Breast epithelium (tissue), 4 donors: ENCODE measurements at places on chromosomes 4 and X. TPM values are rescaled to one million over a fixed set of nuclear protein-coding genes. Genes with fewer than 3 reads are reported as not detected.

Gene CDX4
- total RNA-seq = not detected

Gene USP27X
- 2.3 TPM for total RNA-seq

Gene PRSS12
- total RNA-seq = 2.2 TPM

Gene XKRX
- 0.33 TPM for total RNA-seq

Gene KLKB1
- total RNA-seq = 0.33 TPM

Gene GAB3
- 3.9 TPM for total RNA-seq

Gene CACNA1F
- 0.66 TPM for total RNA-seq

Gene SSX4
- total RNA-seq = not detected

GRCh38 chr4:108193886-108194672 is 25.3 kb upstream of the LEF1 start:
- DNase-seq = no peak

DNA sequence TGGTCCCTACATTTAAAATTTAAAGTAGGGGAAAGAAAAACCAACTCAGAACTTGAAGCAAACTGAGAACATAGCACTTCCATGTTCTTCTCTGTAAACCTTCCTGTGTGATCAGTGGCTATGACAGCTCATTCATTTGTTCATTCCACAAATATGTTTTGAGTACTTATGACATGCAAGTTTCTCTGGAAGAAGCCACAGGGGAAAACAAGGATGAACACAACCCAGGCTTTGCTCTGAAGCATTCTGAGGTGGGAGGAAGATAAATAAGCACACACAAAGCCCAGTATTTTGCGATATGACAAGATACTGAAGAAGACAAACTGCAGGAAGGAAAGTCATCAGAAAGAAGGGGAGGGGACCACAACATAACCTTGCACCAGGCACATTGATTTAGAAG is 96.4 kb downstream of the CHIC2 start:
- DNase-seq = no peak

GRCh38 chrX:69150281-69150960 is 14.8 kb downstream of the PJA1 start:
- no peak for DNase-seq

DNA sequence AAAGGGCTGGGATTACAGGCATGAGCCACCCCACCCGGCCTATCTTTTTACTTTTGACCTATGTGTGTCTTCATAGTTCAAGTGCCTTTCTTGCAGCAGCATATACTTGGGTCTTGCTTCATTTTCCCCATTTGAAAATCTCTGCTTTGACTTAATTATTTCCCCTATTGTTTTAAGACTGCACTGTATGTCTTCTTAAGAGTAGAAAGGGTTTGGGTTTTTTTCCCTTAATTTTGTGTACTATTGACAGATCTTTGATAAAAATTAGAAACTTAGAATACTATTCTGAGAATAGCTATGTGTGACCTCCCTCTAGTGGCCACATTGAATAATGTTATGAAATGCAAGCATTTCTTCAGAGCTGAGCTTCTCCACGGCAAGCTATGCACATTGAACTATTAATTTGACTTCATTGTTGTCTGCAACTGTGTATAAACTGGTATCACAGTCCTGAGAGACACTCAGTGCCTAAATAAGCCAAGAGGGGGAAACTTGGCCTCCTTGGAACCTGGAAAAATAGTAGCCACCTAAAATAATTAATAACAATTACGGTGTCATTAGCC is 8.7 kb upstream of the SLC25A4 start:
- no peak for DNase-seq

- DNase-seq = no peak
These were observed 16.2 kb downstream of the POU4F2 start for GRCh38 chr4:146654687-146655520.

GRCh38 chr4:147735413-147736301 is 3.8 kb downstream of the ARHGAP10 start:
- DNase-seq = no peak

GRCh38 chrX:3191796-3192195 is 150.5 kb downstream of the ARSF start:
- no peak for DNase-seq

DNA sequence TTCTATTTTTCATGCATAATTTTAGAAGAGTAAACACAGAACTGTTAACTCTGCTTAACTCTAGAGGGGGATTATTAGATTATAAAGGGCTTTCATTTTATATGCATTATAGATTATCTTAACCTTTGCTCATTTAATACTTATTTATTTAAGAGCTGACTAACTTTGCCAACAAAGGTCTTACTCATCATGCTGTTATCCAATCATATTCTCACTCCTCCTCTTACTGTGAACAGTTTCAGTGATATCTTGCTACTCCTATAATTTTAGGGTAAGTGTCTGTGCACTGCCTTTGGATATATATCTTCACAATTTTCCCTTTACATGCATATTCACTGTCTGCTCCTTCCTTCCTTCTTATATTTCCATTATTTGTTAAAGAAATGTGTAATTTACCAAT is 1814.9 kb downstream of the STIM2 start:
- no peak for DNase-seq

DNA sequence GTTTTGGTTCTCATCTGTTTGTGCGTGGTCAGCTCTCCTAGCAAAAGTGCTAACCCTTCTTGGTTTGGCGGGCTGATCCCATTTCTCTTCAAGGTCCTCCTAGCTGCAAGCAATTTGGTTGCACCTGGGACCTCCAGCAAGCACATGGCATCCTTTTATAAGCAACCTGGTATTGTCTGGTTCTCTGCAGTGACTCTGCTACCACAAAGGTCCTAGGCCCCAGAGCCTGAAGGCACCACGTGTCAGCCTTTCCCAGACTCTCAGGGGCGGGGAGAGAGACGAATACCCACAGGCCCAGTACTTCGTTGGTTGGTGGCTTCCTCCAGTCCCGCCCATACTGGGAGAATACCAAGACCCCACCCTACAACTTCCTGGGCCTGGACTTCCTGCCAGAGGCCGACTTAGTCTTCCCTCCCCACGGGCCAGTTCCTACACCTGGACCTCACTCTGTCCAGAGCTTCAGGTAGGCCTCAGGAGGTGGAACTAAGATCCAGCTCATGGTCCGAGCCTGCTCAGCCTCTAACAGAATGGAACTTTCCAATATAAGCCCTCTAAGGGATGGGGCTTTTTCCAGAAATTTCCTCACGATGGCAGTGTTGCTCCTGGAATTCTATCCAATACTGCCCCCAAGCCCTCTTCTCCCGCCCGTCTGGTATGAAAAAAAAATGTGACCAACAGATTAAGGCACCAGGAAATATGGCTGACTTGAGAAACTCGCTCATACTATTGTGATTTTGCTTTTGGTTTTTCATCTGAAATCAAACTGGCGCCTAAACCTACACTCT is 192.5 kb upstream of the STK26 start:
- peak; percentile 71 for DNase-seq

DNA sequence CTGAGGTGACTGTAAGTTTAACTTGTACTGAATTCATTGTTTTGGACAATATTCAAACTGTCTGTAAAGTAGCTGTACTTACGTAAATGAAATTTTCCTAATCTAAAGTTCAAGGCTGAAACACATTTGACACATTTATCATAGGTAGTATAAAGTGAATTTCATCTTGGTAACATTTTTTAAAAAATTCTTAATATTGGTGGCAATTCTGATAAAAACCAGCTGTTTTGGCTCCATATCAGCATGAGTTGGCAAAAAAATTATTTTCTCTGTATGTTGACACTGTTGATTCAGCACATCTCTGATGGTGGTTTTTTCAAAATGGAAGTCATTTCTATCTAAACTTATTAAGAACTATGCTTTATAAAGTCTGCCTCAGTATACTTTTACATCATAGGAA is 30.9 kb downstream of the CXorf58 start:
- no peak for DNase-seq

DNA sequence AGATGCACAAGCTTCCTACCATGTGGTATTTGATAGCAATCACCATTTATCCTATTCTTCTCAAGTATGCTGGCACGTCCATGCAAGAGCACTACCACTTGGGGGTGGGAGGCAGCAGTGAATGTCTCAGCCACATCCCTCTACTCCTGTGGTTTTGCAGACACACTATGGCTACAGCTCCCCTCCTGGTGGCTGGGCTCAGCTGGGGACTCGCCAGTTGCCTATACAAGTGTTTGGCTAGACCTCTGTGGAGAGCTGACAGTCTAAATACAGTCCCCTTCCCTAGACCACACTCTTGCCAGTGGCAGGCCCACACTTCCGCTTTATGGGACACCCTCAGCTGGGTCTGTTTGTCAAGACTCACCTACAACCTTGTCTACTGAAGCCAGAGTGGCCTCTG is 53.2 kb downstream of the ADGRA3 start:
- DNase-seq = no peak

DNA sequence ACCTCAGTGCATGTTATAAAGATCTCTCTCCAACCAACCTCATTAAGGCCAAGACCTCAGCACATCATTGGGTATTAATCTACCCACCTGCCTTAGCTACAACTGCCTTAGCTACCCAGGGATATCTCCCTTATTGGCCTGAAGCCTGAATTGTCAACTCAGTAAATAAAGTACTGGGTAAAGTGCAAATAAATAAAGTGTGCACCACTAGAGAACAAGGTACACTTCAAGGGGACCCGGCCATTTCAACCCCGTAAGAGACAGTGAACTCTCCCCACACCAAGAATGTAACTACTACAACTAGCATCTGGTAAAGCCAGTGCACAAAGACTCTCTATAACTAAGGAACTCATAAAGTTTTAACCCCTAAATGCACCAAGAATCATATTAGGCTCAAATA is 61.7 kb upstream of the POU3F4 start:
- no peak for DNase-seq

GRCh38 chr4:162523171-162523570 is 359.4 kb upstream of the FSTL5 start:
- no peak for DNase-seq

DNA sequence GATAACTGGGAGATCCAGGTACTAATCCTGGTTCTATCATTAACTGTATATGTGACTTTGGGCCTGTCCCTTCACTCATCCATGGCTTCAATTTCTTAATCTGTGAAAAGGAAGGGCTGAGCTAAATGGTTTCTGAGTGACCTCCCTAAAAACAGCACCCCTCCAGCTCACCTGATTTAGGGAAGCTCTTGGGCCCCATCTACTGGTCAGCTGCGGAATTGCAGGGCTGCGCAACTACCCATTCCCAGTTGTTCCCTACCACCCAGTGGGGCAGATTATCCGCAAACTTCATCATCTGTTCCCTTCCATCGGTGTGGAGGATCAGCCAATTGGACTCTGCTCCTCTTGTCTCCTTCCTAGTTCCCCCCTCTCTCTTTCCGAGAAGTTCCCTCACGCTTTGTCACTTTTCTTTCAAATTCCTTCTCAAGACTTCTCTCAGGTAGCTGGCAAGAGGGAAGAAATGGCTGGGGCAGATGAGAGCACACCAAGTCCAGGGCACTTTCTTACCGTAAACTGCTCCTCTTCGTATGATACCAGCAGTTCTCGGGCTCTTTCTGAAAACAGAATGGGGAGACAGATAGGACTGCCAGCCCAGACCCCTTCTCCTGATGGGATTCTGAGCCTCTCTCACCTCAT is 5.8 kb downstream of the LAS1L start:
- DNase-seq = no peak

DNA sequence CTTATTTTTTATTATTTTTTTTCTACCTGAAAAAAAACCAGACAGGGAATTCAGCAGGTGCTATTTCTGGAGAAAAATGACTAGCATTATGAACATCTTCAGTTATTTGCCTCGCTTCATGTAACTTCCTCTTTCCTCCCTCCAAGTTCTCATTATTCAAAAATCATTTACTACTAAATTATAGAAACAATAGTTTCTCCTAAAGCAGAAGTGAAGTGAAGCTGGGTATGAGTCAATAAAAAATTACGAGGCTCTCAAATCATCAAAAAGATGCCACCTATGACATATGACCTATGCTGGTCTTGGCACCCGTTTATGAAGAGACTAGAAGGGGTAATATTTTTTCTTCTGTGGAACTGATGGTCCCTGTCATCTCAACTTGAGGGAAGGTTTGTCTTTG is 145.0 kb upstream of the AADAT start:
- no peak for DNase-seq

GRCh38 chrX:15203694-15204093 is 66.2 kb downstream of the ASB9 start:
- DNase-seq = no peak

GRCh38 chr4:95638920-95639501 is 90.2 kb upstream of the UNC5C start:
- DNase-seq = no peak

DNA sequence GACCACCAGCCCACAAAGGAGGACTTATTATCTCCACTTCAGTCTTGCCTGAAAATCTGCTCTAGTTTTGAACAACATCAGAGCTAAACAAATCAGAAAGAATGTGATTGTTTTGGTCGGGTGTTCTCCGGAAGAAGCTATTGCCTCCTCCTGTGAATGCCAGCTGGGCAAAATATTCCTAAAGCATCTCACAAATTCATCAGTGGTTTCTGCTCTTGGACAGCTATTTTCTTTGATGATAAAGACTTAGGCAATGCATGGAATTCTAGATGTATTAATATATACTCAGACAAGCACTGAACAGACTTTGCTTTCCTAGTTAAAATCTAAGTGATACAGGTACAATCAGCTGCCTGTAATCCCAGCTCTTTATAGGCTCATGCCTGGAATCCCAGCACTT is 71.8 kb downstream of the ASMT start:
- no peak for DNase-seq

DNA sequence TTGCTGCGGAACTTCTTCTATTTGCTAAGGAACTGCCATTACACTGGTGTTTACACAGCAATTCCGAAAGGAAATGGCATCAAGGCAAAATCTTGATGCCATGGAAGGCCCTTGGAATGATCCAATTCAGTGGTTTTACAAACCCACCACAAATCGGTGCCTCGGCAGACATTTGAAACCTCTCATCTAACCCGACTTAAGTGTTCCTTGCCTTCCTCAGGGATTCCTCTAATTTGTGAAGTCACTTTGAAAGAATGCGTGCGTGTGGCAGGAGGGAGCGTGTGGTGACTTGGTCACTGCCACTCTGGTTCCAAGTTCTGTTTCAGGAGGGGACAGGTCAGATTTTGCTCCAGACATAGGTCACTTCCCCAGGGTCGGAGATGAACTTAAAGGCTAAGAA is 4.8 kb downstream of the NOP14 start:
- no peak for DNase-seq

DNA sequence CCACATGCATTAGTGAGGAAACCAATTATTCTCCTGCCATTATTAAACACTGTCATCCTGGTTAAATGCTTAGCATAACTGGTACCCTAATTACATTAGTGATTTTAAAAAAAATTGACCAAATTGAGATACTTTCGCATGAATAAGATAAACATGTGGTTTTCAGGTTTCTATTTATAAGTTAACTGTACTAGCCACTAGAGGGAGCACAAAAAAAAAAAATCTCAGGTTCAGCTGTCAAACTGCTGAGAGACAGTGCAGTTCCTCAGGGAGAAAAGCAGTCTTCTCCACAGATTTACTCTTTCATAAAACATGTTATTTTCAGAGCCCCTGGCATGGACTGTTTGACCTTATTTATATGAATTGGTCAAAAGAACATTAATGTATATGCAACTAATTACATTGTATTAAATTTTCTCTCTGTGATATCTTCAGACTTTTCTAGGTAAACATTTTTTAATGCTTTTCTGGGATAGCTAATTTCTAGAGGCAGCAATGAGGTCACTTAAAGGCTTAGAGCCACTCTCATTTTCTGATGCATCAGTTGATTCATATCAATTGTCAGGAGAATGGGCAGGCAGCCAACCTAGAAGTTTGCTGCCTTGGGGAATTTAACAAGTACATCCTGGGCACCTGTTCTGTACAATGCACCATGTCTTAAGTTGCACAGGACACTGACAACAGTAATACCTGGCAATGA is 167.5 kb downstream of the CDS1 start:
- no peak for DNase-seq
